Activated T-helper 1 cell treated with anti-CD3 and anti-CD28 coated beads, Interleukin-12 subunit alpha, Interleukin-12 subunit beta, Interleukin-2, Interleukin-4 antibody, amounts not matched to agents 30 ng/mL and 10 ng/mL and 1 ng/mL, durations not matched to agents 14 hours and 24 hours and 36 hours (primary cell): ENCODE measurements at places on chromosomes 12 and 14. TPM values are rescaled to one million over a fixed set of nuclear protein-coding genes. Genes with fewer than 3 reads are reported as not detected.

The CCDC60 gene
- total RNA-seq: not detected in 2 replicates

The SMCO3 gene
- not detected in 2 replicates for total RNA-seq

The CEP128 gene
- total RNA-seq: 18.2 and 22.0 TPM in 2 replicates

The ACRBP gene
- 0.83 and 1.0 TPM in 2 replicates for total RNA-seq

The HPD gene
- total RNA-seq: not detected in 2 replicates

The NELL2 gene
- 11.5 and 16.4 TPM in 2 replicates for total RNA-seq

The TXNRD1 gene
- total RNA-seq: 93.3 and 103 TPM in 2 replicates

The CLEC1B gene
- total RNA-seq: not detected in 2 replicates

The AKAP5 gene
- 1.1 and 1.5 TPM in 2 replicates for total RNA-seq

The TBX3 gene
- not detected in 2 replicates for total RNA-seq

The TCL1B gene
- total RNA-seq: not detected in 2 replicates

The FAIM2 gene
- total RNA-seq: 0.49 and 0.64 TPM in 2 replicates

The ACSM4 gene
- not detected in 2 replicates for total RNA-seq

The SLC17A8 gene
- total RNA-seq: not detected in 2 replicates

The PRORP gene
- 34.1 and 38.0 TPM in 2 replicates for total RNA-seq

The TAS2R13 gene
- 0.96 TPM in 2 replicates for total RNA-seq

The ADAMTS20 gene
- total RNA-seq: not detected in 2 replicates

The HOTAIR gene
- total RNA-seq: not detected in 2 replicates

The MYF5 gene
- total RNA-seq: not detected in 2 replicates

The TEX52 gene
- total RNA-seq: 0.17 TPM in 1 of 2 replicates, not detected in the other

The ALKBH1 gene
- total RNA-seq: 16.3 and 21.9 TPM in 2 replicates

The CDK2 gene
- 93.5 and 109 TPM in 2 replicates for total RNA-seq

The FSCB gene
- total RNA-seq: not detected in 2 replicates

The KRT74 gene
- not detected in 2 replicates for total RNA-seq

The STX2 gene
- 15.9 and 17.9 TPM in 2 replicates for total RNA-seq

The BCAT1 gene
- total RNA-seq: 37.3 and 42.0 TPM in 2 replicates

The MANSC4 gene
- not detected in 2 replicates for total RNA-seq

The PRPH gene
- total RNA-seq: 0.20 TPM in 1 of 2 replicates, not detected in the other

The CLEC12A gene
- not detected in 2 replicates for total RNA-seq

The NAB2 gene
- total RNA-seq: 73.6 and 80.3 TPM in 2 replicates

The TOMM20L gene
- total RNA-seq: not detected in 2 replicates

The PPM1H gene
- total RNA-seq: not detected in 2 replicates

The WDR20 gene
- total RNA-seq: 33.9 and 34.2 TPM in 2 replicates

The RPL10L gene
- not detected in 2 replicates for total RNA-seq

The CCDC85C gene
- total RNA-seq: 7.4 and 7.6 TPM in 2 replicates

The NRIP2 gene
- not detected in 2 replicates for total RNA-seq

The DDHD1 gene
- total RNA-seq: 85.5 and 93.1 TPM in 2 replicates

The NID2 gene
- total RNA-seq: 0.16 and 0.34 TPM in 2 replicates

The TTC8 gene
- total RNA-seq: 3.5 and 4.6 TPM in 2 replicates

The CLEC9A gene
- not detected in 2 replicates for total RNA-seq

The MAPKAPK5 gene
- total RNA-seq: 82.1 and 86.5 TPM in 2 replicates
